ENCODE measurements at places on chromosomes 3 and 15. TPM values are rescaled to one million over a fixed set of nuclear protein-coding genes. Genes with fewer than 3 reads are reported as not detected.

ROBO2 gene
- total RNA-seq = not detected

CILP gene
- not detected for total RNA-seq

STRA6 gene
- total RNA-seq = 0.54 TPM

CDHR4 gene
- total RNA-seq = not detected

GOLGA8M gene
- total RNA-seq = 0.44 TPM

DLEC1 gene
- total RNA-seq = 0.61 TPM

CD200 gene
- not detected for total RNA-seq

IL17RE gene
- total RNA-seq = 14.3 TPM

NR2E3 gene
- total RNA-seq = 0.59 TPM

KNL1 gene
- total RNA-seq = 30.6 TPM

MEGF11 gene
- total RNA-seq = 2.3 TPM

SLC51B gene
- not detected for total RNA-seq

SLC22A13 gene
- 0.47 TPM for total RNA-seq

TF gene
- 10.4 TPM for total RNA-seq

DUOX2 gene
- 0.44 TPM for total RNA-seq

CNTN6 gene
- total RNA-seq = not detected
